ENCODE measurements at places on chromosomes 11 and 22. TPM values are rescaled to one million over a fixed set of nuclear protein-coding genes. Genes with fewer than 3 reads are reported as not detected.

SAA1 gene
- 2.4 TPM for total RNA-seq

ARHGAP20 gene
- total RNA-seq, result 5.5 TPM

CHRM4 gene
- total RNA-seq, result not detected

CHADL gene
- 5.9 TPM for total RNA-seq

PIK3C2A gene
- total RNA-seq, result 60.8 TPM

APOBEC3A gene
- 3.7 TPM for total RNA-seq

CCDC88B gene
- total RNA-seq, result 6.4 TPM

CALCA gene
- not detected for total RNA-seq

F2 gene
- total RNA-seq, result not detected

VSIG10L2 gene
- total RNA-seq, result not detected

MALAT1 gene
- total RNA-seq, result 27,133 TPM

TECTA gene
- total RNA-seq, result 2.1 TPM

TRIM29 gene
- total RNA-seq, result 192 TPM

GRIK4 gene
- total RNA-seq, result 0.10 TPM

GDPD4 gene
- not detected for total RNA-seq

USP2 gene
- 39.2 TPM for total RNA-seq

TMPRSS6 gene
- total RNA-seq, result not detected

ST14 gene
- 9.7 TPM for total RNA-seq
